ENCODE measurements at places on chromosomes 1 and 21.

- no peak for DNase-seq
These were observed 30.1 kb downstream of the C1orf21 start for GRCh38 chr1:184416946-184417345.

- no peak for DNase-seq
These were observed 19.9 kb downstream of the SAMSN1 start for GRCh38 chr21:14526199-14526598.

- DNase-seq: peak; percentile 34
These were observed 735 bp downstream of the TTC13 start for GRCh38 chr1:230977761-230978490.

GRCh38 chr1:180609643-180610555, 21.9 kb upstream of the XPR1 start:
- no peak for DNase-seq

DNA sequence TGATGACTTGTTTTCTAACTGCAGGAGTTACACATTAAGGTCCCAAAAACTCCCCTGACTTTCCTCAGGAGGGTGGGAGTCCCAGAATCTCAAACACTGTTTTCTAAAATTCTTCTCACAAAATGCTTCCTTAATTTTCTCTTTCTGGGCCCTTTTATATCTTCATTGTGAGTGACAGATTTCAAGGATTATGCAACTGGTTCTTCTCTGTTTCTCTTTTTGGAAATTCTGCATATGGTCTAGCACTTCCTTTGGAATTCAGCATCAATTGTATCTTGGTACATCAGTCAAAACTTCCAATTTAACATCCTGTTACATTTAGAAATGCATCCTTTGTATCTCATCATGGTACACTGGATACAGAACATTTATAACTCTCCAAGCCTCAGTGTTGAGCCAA, 59.7 kb downstream of the LMO4 start:
- no peak for DNase-seq

DNA sequence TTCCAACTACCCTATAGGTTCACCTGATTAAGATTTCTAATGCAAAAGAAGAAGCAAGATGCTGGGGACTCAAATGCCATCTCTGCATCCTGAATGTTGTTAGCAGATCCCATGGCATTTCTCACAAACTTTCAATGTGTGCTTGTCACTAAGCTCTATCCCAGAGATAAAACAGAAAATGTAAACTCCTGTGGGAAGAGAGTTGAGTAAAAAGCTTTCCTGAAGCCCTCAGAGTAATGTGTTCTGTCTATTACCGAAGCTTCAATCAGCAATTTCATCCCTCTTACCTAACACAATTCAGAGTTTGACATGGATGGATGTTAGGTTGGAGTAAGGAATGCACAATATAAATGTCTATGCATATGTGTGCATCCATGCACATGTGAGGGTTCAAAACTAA, 829.9 kb upstream of the PRMT6 start:
- no peak for DNase-seq

DNA sequence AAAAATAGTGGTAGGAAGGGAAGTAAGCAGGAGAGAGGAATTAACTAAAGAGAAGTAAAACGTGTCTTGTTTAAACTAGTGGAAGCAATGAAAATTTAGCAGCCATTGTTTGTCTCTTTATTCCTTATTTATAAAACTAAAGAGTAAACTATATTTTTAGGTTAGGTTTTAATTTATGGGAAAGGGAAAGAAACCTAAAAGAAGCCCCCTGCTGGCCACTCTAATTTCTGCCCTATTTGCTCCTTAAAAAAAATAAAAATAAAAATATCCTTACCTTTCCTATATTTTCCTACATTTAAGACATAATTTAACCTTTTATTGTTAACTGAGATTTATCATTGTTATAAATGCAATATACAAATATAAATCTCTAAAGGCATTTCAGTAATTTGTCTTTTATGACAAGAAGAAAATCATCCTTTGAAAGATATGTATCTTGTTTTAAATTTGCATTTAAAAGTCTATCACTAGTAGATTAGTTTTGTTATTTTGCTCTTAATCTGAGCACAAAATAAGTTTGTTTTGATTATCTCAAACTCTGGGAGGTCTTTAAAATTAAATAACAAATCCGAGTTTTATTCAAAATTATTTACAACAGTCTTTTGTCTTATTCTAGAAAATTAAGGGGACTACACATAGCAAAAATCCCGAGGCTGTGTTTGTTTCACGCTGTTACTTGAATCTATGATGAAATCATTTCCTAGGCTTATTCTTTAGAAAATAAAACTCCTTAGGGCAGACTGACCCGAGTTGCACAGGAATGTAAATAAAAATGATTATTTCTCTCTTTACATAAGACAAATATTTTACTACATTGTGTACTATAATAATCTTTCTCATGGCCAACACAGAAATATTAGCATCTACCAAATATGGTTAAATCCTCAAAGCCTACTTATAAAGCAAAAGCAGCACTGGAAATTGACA, 201.7 kb downstream of the NRIP1 start:
- DNase-seq: no peak

- DNase-seq: no peak
These were observed 71.3 kb upstream of the NGF start for GRCh38 chr1:115409094-115410015.

DNA sequence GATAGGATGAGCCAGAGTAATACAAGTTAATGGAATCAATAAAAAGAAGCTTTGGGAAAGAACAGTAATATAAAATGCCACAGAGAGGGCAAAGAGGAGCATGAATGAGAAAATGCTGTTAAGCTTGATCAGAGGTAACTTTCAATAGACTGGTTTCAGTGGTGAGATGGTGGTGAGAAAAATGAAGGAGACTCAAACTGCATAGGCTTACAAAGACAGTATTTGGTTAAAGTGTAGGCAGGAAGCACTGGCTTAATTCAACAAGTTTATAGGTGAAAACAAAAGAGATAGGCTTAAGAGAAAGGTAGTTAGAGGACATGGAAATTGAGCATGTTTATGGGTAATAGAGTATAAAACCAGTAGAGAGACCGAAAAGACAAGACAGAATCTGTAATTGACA, 298.6 kb upstream of the ADAMTS5 start:
- no peak for DNase-seq

- DNase-seq: no peak
These were observed 198.6 kb downstream of the GRIK3 start for GRCh38 chr1:36835696-36836095.

DNA sequence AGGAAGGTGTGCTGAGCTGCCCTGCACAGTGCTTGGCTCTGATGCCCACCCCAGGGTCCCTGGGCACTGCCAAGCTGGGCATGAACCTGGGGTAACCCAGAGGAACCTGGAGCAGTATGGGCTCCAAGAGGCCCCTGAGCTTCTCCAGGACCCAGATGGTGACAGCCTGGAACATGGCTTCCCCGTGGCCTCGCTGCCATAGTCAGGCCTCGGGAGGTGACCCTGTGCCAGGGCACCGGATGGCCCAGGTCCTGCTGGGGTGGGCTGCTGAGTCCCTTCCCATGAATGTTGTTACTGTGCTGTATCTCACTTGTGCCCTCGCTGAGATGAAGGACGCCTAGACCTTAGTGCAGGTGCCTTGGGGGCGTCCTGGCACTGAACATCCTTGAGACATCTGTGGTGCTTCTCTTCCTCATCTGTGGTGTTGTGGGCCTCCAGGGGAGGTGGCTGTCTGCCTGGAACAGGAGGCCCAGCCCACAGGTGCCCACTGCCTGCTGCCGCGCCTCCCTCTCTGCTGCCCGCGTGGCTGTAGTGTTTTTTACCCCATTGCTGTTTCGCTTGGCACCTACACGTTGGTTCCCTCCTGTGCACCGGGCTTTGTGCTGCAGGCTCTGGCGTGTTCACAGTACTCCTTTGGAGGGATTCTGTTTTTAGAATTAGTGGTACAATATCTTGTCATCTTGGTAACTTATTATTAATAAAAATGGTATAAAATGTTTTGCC, 160.3 kb downstream of the PCBP3 start:
- DNase-seq: no peak

All from femur (tissue), 1 donor.